ENCODE measurements at places on chromosomes 2 and 18.

GRCh38 chr2:235143789-235144188 lies 192.0 kb downstream of the SH3BP4 start:
- DNase-seq, result no peak

GRCh38 chr2:215635788-215636139 lies 199.9 kb upstream of the FN1 start:
- no peak for DNase-seq

DNA sequence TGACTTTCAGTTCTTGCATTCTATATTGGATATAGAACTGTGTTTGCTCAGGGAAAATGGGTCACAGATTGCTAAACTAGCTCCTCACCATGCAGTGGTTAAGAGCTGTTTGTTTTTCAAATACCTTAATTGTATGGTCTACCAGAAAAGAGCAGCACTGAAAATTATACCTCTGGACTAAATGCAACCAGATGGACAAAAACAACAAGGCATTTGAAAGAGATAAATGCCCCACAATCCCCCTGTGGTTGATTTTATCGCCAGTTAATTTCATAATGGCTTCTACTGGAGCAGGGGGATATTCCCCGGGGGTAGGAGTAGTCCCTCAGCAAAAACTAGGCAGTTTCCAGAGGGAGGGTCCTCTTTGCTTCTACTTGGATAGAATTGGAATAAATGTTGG lies 267.9 kb upstream of the TNP1 start:
- peak; percentile 96 for DNase-seq

DNA sequence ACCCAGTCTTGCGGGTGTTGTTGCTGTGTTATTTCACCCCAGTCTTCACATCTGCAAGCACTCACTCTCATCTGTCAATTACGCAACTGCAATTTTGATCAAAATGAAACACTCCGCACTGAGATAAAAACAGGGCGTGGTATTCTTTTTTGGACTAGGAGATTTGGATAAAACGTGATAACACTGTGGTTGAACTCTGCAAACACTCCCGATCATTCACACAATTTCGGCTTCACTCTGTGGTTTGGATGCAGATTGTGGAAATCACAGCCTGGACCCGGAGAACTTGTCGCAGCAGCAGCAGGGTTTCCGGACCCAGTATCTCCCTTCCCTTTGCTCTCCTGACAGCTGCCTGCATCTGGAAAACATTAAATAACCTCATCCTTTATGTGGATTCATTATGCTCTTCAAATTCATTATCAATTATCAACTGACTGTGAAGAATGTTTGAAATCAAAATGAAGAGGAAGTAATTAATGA lies 49.4 kb upstream of the APCDD1 start:
- no peak for DNase-seq

GRCh38 chr2:78941751-78942150 lies 83.8 kb upstream of the REG3G start:
- no peak for DNase-seq

GRCh38 chr2:15841776-15842560 lies 98.4 kb upstream of the MYCN start:
- DNase-seq, result no peak

- peak; percentile 19 for DNase-seq
These were observed 1.1 kb downstream of the AGFG1 start for GRCh38 chr2:227473122-227473461.

DNA sequence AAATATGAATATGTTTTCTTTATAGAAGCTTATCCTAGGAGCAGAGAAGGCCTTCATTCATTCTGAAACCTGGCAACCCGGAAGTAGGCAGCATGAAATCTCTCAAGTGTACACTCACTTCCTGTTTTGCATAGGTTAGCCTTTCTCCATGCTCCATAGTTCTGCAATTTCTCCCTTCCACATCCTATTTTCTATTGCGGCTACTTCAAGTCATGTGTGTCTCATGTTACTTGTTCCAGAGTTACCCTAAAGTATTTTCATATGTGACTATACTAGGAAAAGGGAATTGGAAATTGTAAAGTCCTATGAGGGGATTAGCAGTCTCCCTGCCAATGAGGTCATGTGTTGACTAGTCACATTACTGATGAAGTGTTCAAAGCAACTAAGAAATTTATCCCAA lies 320.6 kb downstream of the NCKAP5 start:
- DNase-seq, result no peak

DNA sequence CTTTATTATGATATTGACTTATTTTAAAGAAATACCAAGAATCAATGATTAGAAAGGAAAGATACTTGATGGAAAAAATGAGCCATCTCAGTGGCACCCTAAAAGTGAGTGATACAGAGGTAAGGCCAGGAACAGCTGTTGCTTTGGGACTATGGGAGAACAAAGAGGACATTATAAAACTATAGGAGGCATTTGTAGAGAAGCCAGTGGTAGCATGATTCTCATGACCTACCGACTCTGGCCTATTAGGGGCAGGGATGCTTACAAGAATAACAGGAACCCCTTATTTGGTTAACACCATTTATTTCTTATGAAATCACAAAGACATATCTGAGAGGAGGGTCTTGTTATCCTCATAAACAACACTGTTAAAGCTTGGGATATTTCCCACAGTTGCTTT lies 162.2 kb downstream of the RIT2 start:
- no peak for DNase-seq

DNA sequence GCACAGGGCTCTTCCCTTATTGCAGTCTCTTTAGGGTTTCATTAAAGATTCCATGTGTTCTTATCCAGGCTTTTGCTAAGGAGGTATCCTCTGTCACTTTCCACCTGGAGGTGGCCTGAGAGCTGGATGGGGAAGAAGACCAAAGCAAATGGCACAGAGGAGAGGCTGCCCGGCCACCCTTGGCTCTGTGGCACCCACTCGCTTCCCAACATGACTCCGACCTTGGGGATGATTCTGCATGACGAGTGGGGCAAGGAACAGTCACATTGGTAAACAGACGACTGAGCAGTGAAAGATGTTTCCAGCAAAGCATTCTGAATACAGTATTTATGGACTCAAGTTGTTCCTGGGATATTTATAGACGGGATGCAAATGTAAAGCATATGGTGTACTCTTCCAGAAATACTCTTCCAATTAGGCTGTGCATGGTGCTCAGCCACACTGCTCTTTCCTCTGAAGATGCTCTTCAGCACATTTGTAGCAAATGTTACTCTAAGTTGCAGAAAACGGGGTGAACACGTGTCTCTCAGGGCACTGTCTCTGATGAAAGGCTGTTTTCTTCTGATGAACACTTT lies 377.1 kb upstream of the HS6ST1 start:
- no peak for DNase-seq

- DNase-seq, result no peak
These were observed 59.7 kb downstream of the CYP1B1 start for GRCh38 chr2:38016219-38016618.

DNA sequence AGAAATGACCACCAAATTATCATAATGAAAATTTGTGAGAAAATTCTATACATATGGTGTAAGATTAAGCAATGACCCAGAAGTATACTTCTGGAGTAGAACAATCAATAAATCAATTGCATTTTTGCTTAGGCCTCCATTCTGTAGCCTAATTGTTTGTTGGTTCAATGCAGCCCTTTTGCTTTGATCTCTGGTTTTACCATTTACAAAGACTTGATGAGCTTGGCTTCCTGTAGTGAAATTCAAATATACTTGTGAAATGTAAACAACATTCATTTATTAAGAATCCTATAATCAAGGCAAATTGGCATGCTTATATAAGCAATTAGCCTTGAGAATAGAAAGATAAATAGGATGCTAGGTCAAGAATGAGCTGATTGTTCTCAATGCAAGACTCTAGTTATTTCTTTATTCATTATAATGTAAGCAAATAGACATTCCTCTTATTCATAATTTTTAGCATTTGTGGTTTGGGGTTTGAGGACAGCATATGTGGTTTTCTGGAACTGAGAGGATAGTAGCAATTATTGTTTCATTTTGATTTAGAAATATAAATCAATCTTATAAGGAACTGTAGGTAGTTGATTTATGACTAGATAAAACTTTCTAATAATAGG lies 9.7 kb downstream of the FMNL2 start:
- no peak for DNase-seq

DNA sequence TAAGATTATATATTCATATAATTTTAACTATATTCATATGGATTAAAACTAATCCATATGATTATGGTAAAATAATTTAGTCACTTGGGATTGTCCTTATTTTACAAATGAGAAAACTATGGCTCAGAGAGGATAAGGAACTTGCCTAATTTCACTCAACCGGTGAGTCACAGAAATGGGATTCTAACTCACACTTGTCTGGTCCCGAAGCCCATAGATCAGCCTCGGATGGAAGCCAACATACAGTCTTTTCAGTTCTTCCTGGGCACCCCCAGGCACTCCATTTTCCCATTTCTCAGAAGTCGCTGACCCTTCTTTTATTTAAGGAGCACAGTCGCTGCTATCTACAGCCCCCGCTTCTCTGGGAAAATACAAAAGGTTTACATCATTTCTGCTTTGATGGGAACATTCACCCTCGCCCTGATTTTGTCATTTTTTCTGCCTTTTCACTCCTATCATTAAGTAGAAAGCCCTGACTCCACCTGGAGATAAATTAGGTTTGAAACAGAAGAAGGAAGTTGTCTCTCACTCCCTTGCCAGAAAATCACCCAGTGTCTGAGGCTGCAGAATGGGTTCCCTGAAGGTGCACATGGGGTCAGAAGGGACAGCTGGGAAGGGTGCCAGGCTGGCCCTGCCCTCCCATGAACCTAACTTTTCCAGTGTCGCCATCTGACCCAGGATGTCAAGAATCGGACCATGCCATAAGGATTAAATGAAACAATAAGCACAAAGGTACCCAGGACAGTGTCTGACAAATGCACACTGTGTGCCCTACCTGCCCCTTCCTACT lies 36.6 kb downstream of the CYP1B1 start:
- no peak for DNase-seq

GRCh38 chr18:44673256-44673880 lies 7.3 kb upstream of the SETBP1 start:
- no peak for DNase-seq

DNA sequence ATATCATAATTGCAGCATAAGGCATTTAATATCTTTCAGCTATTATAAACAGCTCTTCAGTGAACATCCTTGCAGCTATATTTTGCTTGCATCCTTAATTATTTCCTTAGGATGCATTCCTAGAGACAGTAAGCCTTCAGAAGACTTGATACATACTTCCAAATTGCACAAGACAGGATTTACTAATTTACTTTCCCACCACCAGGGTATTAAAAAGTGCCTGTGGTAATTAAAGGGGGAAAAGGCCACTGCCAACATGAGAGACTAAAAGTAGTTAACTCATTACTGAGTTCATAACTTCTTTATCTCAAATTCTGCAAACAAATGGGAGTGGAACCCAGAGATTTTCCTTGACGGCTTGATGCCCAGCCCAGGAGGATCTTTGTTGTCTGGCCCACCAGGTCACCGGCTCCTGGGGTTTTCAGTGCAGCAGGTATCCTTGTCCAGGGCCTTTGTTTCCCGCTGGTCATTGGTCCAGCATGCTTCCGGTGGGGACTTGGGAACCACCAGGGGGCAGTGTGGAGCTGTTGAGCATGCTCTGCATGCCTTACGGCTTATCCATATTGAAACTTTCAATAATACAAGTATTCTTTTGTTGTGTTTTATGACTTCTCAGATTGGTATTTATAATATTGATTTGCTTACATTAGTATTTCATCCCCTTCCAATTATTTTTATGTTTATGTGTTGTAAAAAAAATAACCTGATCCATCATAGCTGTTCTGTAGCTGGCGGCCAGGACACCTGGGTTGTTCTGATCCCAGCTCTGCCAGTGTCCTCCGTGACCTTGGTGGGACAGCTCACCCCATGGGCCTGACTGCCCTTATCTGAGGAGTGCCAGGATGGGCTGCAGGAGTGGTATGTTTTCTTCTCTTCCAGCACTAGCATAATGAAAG lies 61.4 kb downstream of the TGOLN2 start:
- no peak for DNase-seq

DNA sequence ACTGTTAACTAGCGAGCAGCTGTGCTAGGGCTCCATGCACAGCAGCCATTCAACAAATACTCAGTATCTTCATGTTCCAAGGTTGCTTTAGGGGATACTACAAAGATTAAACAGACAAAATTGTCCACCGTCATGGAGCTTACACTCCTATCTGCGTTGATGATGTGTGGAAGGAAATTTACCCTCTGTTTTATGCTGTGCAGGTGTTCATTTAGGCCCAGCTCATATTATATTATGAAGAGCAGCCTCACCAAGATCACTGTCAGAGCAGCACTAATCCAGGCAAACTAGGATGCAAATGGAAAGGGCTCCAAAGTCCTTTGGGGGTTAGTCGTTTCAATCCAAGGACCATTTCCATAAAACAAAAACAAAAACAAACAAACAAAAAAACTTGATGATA lies 13.4 kb upstream of the WIPF1 start:
- DNase-seq, result no peak

- DNase-seq, result no peak
These were observed 41.6 kb downstream of the TDRD15 start for GRCh38 chr2:21165350-21165749.

GRCh38 chr2:186848873-186849578 lies at the start of gene ZSWIM2:
Gene ZSWIM2, minus strand, starts transcription at chr2:186849170. Its CDS starts 40 bp downstream, at chr2:186849130.
- peak; percentile 100 for DNase-seq

DNA sequence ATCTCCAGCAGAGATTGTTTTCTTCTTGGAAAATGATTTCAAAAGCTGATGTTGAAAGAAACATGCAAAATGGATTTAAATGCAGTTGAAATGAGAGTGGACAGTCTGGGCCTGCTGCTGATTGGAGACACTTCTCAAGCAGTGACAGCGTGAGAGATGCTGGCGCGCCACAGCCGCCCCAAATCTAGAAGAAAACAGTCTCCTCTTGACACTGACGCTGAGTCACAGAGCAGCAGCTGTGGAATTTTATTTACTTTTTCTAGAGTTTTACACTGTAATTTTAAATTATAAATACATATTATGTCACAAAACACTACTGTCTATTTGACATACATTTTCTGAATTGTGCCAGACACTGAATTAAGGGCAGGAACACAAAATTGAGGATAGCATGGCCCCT lies 121.8 kb upstream of the TMEM200C start:
- DNase-seq, result no peak

DNA sequence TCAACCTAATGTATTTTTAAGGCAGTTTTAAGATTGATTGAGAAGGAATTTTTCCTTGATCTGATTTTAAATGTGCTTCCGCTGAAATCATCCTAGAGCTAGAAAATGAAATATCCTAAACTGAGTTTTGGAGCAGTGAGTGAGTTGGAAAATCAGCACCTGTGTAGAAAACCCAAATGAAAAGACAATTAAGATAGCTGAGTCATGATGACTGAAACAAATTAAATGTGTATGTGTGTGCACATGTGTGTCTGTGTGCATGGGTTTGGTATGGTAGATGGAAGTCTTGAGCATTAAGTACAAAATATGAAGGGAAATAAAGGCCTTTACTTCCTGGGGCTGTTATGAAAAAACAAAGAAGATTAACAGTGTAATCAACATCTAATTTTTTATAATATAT lies 394.6 kb upstream of the MAP2 start:
- no peak for DNase-seq

DNA sequence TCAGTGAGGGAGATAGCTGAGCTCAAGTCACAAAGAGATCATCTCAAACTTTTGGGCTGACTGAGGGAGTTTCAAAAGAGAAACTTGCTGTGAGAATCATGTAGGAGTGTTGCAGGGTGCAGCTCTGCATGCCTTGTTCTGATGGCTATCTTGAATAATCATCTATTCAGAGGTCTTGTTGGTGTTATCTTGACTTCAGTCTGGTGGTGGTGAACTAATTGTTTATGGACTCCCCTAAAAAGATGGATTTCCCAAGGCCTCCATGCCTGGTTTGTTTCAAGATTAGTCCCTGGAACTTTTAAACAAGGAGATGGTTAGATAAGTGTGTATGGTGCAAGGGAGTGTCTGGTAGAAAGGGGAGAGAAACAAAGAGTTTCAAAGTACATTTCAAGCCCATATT lies 29.8 kb downstream of the SLC39A6 start:
- no peak for DNase-seq

Data from NCI-H2227 treated with DMSO at 0.1 percent for 48 hours (cell line).